ENCODE measurements at places on chromosomes 2 and 18. TPM values are rescaled to one million over a fixed set of nuclear protein-coding genes. Genes with fewer than 3 reads are reported as not detected.

GRCh38 chr2:184551626-184552025, 46.7 kb upstream of the ZNF804A start:
- no peak overlapping the region for H3K27ac ChIP-seq
- DNase-seq, result no peak

DNA sequence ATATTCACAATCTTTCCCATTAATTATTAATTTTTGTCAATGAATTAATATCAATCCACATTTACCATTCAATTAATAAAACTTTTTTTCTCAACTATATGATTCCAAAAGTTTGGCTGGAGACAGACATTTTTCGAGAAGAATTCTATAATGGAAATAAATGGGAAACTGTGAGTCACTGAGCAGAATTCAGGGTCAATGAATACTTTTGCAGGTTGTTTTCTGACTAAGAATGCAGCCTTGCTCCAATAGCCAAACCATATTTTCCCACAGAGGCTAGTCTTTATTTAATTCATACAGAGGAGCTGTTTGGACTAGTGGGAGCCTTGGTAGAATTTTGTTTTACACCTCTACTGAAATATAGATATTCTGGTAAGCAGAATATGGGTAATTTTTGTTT, 82.3 kb downstream of the ARHGAP28 start:
- H3K27ac ChIP-seq, result no peak overlapping the region
- no peaks in the 10 kb centered on the region for H3K36me3 ChIP-seq
- no peaks in the 10 kb centered on the region for H3K4me1 ChIP-seq
- DNase-seq, result no peak

- no peak overlapping the region for H3K27ac ChIP-seq
- H3K4me3 ChIP-seq, result no peak overlapping the region
- H3K36me3 ChIP-seq, result no peaks in the 10 kb centered on the region
- no peaks in the 10 kb centered on the region for H3K27me3 ChIP-seq
- peaks cover 2% of the 10 kb centered on the region for H3K4me1 ChIP-seq
Observed at GRCh38 chr18:56962322-56962721, 184.6 kb upstream of the BOD1L2 start.

- no peaks in the 10 kb centered on the region for H3K27me3 ChIP-seq
- no peaks in the 10 kb centered on the region for H3K4me1 ChIP-seq
- no peak overlapping the region for H3K27ac ChIP-seq
Observed at GRCh38 chr18:24446953-24447538, 13.4 kb upstream of the HRH4 start.

The SLC16A14 gene
- 3.7 TPM for total RNA-seq

The RIT2 gene
- not detected for total RNA-seq
